ENCODE measurements at places on chromosomes 3 and 15. TPM values are rescaled to one million over a fixed set of nuclear protein-coding genes. Genes with fewer than 3 reads are reported as not detected.
A peak's percentile ranks its signal among the peaks of the same experiment; 100 is the strongest.

- DNase-seq = no peak
Observed at GRCh38 chr3:145243875-145244274, 917.1 kb downstream of the PLOD2 start.

The GOLGA8T gene
- total RNA-seq = not detected

DNA sequence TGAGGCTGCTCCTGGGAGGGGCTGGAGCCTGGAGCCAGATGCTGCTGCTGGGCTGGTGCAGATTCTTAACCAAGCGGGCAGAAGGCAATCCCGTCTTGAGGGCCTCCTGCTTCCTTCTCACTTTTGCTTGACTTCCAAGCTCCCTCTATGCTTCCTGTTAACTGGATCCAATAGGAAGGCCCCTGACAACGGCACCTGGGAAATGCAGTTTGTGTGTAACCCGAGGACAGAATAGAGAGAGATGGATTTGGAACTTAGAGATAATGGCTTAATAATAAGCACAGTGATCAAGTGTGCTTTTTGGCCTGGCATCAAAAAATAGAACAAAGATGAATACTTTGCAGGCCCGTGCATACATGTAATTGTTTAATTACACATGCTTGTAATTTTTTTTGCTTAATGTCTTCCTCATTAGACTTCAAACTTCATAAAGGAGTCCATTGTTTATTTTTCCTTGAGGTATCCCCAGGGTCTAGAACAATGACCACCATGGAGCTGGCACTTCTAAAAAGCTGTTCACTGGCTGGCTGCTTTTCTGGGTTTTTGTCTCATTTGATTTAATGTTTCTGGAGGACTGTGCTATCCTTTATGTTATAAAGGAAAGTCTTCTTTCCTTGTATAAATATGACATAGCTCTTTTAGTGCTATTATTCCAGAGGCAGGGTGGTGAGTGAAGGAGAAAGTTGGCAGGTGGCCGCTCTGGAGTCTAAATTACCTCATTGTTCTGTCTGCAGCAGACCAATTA is 63.3 kb upstream of the MITF start:
- DNase-seq = no peak

GRCh38 chr3:157113832-157114505 is 46.0 kb downstream of the CCNL1 start:
- DNase-seq = no peak

The TEX55 gene
- not detected for total RNA-seq

- DNase-seq = no peak
Observed at GRCh38 chr3:83039422-83039821, 1278.0 kb upstream of the GBE1 start.

The COL6A5 gene
- total RNA-seq = not detected

GRCh38 chr3:194571491-194572142 is 61.6 kb downstream of the TMEM44 start:
- no peak for DNase-seq

GRCh38 chr3:158748237-158748828 is 16.1 kb upstream of the RARRES1 start:
- peak; percentile 43 for DNase-seq

- no peak for DNase-seq
Observed at GRCh38 chr3:168608926-168609325, 513.2 kb upstream of the GOLIM4 start.
